Glomerular endothelial cell (primary cell): ENCODE measurements at places on chromosomes 11 and 22. TPM values are rescaled to one million over a fixed set of nuclear protein-coding genes. Genes with fewer than 3 reads are reported as not detected.

FXYD6 gene
- 16.4 and 20.0 TPM in 2 replicates for total RNA-seq

TSGA10IP gene
- total RNA-seq: not detected in 2 replicates

SEPTIN3 gene
- 0.12 TPM in 1 of 2 replicates, not detected in the other for total RNA-seq

TNNI2 gene
- total RNA-seq: not detected in 2 replicates

RBMXL2 gene
- not detected in 2 replicates for total RNA-seq

C11orf42 gene
- total RNA-seq: not detected in 2 replicates

SGSM1 gene
- 0.18 TPM in 1 of 2 replicates, not detected in the other for total RNA-seq

CADM1 gene
- 9.7 and 10.7 TPM in 2 replicates for total RNA-seq

GLYATL1 gene
- not detected in 2 replicates for total RNA-seq

CDKN1C gene
- total RNA-seq: 8.1 and 10.1 TPM in 2 replicates

PLAAT2 gene
- total RNA-seq: not detected in 2 replicates

TRPM5 gene
- not detected in 2 replicates for total RNA-seq

VSIG2 gene
- total RNA-seq: 1.1 TPM in 1 of 2 replicates, not detected in the other

DNA sequence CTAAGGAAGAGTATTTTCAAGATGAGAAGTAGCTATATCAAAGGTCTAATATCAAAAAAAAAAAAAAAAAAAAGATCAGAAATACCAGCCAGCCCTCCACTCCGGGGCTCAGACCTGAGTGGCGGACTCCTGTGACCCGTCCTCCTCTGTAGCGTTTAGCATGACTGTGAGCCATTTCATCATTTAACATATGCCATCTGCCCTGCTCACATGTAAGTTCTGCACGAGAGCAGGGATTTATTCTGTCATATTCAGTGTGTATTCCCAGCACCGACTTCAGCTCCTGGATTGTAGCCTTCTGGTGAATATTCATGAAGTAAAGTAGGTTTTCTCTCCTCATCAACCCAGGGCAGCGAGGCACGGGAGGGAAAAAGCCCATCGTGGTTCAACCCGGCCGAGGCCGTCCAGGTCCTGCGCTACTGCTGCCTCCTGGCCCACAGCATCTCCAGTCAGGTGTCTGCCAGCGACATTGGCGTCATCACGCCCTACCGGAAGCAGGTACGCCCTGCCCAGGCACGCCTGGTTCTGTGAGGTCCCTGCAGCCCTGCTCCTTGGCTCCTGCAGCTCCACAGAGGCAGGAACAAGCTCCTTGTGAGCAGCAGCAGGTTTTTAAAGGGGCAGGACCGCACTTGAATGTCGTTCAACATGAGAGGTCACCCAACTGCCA lies 12.7 kb upstream of the PANX2 start:
- DNase-seq: no peak

DNA sequence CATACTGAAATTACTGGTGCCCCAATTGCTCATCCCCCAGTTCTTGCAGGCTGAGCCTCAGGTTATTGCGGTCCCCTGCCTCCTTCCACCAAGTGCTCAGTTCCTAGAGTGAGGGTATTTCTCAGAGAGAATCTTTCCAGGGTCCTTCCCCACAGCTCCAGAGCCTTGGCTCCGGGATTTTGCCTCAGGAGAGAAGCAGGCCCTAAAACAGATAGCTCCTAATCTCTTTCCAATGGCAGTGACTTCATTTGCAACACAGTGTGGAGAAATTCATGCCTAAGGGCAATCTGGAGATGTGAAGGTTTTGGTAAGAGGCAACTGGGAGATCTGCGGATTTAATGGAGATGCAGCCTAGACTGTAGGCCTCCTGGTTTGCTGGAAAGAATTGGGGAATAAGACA lies 2.9 kb downstream of the NF2 start:
- no peak for DNase-seq

- DNase-seq: no peak
Observed at GRCh38 chr11:6817694-6818093, 18.2 kb upstream of the OR6A2 start.

DNA sequence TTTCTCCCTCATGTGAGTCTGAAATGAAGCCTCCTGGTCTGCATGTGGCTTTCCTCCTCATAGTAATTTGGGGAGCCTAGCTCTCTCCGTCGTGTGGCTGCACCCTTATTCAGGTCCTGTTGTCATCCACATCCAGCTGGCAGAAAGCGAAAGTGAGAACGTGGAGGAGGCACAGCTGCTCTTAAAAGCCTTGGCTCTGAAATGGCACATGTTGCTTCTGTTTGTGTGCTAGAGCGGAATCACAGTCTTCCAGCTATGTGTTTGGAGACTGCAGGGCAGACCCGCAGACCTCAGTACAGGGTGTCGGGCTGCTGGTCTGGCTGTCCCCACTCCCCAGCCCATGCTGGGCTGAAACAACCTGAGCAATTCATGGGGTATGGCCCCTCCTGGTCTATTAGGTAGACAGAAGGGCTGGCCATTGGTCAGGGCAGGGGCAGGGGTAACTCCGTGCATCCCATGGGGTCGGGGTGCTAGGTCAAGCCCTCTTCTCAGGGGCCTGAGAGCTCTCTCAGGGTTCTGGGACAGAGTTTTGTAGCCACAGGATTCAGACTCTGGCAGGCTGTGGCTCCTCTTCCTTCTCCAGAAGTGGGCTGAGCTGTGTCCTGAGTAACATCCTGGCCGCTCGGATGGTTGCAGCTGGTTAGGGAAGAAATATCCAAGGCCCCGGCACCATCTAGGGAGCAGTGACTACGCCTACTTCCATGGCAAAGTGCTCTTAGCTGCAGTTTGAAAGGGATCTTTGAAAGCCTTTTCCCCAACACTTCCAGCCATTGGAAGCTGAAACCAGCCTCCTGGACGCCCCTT lies 50.6 kb downstream of the C11orf96 start:
- no peak for DNase-seq

DNA sequence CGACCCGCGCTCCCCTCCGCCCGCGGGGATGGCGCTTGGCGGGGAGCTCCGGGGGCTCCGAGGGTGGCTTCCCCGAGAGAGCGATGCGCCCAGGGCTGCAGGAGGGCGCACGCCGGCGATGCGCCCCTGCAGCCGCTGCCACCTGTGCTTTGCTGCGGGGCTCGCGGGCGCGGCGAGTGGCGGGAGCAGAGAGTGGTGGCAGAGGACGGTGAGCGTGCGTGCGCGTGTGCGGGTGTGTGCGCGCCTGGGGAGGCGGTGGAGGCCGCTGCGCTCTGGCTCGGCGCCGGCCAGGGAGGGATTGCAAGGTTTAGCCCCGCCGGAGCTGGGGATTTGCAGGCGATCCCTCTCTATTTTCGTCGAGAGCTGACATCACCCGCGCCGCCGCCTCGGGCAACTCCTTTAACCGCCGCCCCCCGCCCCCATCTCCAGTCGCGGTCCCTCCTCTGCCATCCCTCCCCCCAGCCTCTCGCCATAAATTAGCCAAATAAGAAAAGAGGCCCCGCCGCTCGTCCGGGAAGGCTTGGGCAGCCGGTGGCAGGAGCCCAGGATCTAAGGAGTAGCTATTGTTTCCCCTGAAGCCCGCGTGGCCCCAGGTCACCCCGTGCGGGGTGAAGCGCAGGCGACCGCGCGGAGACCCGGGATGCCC lies at the start of gene SLC1A2:
TSS of gene SLC1A2 (minus strand) at position 375 of the 646 bp plus-strand sequence. CDS start 592 bp downstream, outside the sequence.
- no peak for DNase-seq

- DNase-seq: no peak
Observed at GRCh38 chr11:77141475-77141874, 13.4 kb downstream of the MYO7A start.

- no peak for DNase-seq
Observed at GRCh38 chr22:25364736-25365241, 145.3 kb downstream of the CRYBB2 start.

- no peak for DNase-seq
Observed at GRCh38 chr11:103806130-103806895, 230.1 kb upstream of the DDI1 start.

- DNase-seq: no peak
Observed at GRCh38 chr11:33536178-33536577, 164.4 kb downstream of the C11orf91 start.

DNA sequence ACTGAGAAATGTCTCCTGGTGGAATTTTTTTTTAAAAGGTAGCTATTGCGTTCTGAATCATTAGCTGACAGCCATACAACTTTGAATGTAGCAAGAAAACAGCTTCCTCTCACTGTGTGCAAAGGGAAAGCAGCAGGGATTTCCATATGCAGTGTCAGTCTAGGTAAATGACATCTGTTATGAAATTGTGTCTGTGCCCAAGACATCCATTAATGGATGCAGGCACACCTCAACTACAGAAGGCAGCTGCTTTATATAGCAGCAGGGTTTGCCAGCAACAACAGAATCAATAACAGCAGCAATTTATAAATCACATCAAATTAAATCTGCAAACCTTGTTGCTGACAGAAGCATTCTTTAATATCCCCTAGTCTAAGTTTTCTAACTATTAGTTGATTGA lies 745.3 kb upstream of the RAG2 start:
- no peak for DNase-seq

- no peak for DNase-seq
Observed at GRCh38 chr11:113603277-113604059, 102.6 kb downstream of the TMPRSS5 start.

GRCh38 chr11:110759972-110760381 lies 47.7 kb upstream of the ARHGAP20 start:
- DNase-seq: no peak

- DNase-seq: no peak
Observed at GRCh38 chr11:19962801-19963175, 197.5 kb downstream of the DBX1 start.

GRCh38 chr11:102573851-102574250 lies 43.3 kb upstream of the MMP7 start:
- DNase-seq: no peak

- DNase-seq: no peak
Observed at GRCh38 chr11:115996808-115997188, 492.6 kb upstream of the CADM1 start.

- no peak for DNase-seq
Observed at GRCh38 chr11:20601221-20601914, 2.0 kb downstream of the SLC6A5 start.

GRCh38 chr22:21457023-21457787 lies 10.0 kb upstream of the TMEM191C start:
- no peak for DNase-seq

GRCh38 chr11:88103337-88104206 lies 71.7 kb downstream of the RAB38 start:
- peak; percentile 18 for DNase-seq

GRCh38 chr22:23306438-23306921 lies 126.2 kb downstream of the BCR start:
- peak; percentile 75 for DNase-seq

GRCh38 chr11:1034001-1034400 lies 2.5 kb downstream of the MUC6 start:
- DNase-seq: no peak

GRCh38 chr11:56706486-56706885 lies 7.6 kb downstream of the OR9G1 start:
- no peak for DNase-seq

DNA sequence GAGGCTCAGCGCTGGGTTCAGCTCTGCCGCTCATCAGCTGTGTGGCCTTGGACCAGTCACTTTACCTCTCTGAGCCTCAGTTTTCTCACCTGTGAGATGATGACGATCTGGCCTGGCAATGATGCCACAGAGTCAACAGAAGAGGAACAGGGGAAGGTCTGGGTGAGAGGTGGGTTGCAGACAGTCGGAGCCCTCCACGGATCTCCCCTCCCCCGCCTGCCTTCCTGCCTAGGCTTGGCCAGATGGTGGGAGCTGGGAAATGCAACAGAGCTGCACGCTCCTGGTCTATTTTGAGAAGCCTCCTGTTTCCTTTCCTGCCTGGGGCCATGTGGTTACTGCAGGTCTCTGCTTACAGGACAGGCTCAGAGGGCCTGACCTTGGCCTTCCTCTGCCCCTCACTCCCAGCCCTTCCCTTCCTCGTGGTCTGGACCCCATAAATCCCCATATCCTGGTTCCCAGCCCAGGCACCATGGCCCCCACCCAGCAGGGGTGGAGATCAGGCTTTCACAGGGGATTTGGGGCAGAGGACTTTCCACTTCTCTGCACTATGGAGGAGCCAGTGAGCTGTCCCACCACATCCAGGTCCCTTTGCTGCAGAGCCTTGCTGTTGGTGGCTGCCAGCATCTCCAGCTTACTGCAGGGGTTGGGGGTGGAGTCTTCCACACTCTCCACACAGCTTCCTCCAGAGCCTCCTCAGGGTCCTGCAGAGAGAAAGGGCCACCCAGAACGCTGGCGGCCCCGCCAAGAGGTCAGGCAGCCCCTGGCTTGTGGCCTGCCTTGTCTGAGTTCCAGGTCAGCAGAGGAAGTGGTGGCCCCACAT lies 46.9 kb downstream of the C11orf96 start:
- no peak for DNase-seq
